ENCODE measurements at places on chromosomes 4 and X.

GRCh38 chr4:1014291-1015167 is 3.1 kb downstream of the FGFRL1 start:
- DNase-seq, result no peak

DNA sequence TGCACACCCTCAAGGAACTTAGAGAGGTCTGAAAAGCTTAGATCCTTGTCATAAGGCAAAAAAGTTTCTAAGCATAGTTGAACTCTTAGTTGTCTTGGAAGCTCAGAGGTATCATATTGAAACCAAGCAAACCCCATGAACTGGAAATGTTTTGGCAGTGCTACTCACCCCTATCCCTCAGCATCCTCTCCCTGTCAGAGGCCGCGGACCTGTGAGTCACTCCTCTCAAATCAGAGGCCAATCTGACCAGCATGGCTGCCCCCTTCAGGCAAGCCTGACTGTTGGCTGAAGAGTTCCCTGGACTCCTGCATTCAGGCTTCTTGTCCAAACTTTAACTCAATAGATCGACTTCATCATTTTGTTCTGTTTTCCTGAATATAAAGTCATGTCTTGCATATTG is 69.4 kb downstream of the KCNIP4 start:
- no peak for DNase-seq

DNA sequence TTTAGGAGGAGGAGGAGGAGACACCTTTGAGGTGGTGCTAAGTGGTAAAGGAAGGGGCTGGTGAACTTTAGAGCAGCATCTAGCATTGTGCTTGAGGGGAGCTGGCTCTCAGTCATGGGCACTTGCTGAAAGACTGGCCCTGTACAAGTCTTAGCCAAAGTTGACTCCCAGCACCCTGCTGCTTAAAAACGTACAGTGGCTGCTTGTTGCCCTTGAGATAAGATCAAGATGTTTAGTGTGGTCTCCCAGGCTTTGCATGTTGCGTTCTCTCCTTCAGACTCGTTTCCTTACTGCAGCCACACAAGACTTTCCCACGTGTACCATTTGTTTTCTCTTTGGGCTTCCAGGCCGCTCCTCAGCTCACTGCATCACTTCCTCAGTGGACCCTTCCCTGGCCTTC is 1.8 kb downstream of the MED28 start:
- no peak for DNase-seq

- peak; percentile 61 for DNase-seq
These were observed 272.8 kb upstream of the EPHA5 start for GRCh38 chr4:65943076-65943475.

DNA sequence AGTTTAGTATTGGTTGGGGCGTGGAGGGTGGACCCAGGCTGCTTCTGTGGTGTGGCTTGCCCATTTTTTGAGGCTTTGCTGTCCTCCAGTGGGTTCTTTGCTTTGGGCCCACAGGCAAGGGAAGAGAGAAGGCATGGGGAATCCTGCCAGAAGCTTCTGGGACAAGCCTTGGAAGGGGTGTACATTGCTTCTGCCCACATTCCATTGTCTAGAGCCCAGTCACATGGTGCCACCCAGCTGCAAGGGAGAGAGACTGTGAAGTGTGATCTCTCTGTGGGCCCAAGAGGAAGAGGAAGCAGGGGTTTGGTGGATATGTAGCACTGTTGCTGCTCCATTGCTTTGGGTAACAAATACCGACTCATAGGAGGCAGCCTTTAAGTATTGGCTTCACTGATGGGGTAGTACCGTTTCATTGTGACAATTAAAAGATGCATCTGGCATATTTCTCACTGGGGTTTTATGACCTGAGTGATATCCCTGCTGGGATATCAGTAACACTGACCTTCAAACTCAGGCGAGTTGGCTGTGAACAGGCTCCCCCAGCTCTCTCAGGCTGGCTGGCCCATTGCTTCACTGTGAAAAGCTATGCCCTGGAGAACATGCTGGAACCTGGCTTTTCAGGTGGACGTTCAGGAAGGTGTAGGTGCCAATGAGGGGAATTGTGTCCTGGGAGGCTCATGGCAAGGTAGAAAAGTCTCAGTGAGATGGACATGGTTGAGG is 85.9 kb downstream of the CLDN34 start:
- no peak for DNase-seq

- no peak for DNase-seq
These were observed 8.8 kb downstream of the PPARGC1A start for GRCh38 chr4:23881052-23881501.

- DNase-seq, result peak; percentile 38
These were observed 638.9 kb upstream of the AGA start for GRCh38 chr4:178081176-178081575.

DNA sequence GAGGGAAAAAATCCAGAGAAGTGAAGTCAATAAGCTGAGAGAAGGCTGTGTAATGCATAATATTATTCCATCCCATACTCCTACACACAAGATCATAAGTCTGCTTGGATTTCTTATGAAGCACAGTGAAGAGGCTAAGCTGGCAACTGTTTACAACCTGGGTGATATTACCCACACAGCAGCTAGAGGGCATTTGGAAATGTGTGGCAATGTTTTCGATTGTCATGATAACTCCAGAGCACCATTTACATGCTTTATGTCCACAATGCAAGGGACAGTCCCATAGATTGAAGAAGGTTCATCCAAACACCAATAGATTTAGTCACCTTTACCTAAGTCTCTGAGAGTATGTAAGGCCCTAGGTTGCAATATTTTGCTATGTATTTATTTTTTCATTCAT is 412.2 kb downstream of the PPP3CA start:
- no peak for DNase-seq

- peak; percentile 3 for DNase-seq
These were observed 404 bp upstream of the GPRASP2 start for GRCh38 chrX:102711872-102712215.

DNA sequence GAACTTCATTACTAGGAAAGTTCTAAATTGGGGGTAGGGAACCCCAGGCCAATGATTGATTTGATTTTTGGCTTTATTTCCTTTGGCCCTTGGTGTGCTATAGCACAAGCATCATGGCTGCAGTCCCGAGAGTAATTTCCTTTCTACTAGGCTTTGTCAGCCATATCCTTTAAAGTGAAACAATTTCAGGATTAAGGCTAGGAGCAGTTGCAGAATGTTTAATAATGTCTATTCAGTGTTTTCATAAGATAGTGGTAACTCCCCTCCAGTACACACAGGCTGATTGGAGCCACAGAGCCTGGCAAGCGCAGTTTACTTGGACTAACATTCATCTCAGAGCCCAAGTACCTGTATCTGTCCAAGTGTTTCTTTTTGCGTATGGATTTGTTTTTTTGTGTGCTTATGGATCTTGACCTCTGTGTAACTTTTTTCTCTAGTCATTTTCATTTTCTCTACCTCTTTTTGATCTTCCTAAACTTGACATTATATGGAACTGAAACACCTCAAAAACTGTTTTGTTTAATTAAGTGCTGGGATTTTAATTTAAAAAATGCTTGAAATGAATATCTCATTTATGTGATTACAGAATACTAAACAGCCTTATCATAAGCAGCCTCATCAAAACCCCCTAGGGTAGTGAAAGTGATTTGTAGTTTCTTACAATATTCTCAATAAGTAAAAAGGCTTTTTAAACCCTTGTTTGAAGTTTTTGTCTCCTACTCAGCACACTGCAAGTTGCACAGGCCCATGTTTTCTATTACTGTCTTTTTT is 7.5 kb downstream of the STIM2 start:
- DNase-seq, result no peak

DNA sequence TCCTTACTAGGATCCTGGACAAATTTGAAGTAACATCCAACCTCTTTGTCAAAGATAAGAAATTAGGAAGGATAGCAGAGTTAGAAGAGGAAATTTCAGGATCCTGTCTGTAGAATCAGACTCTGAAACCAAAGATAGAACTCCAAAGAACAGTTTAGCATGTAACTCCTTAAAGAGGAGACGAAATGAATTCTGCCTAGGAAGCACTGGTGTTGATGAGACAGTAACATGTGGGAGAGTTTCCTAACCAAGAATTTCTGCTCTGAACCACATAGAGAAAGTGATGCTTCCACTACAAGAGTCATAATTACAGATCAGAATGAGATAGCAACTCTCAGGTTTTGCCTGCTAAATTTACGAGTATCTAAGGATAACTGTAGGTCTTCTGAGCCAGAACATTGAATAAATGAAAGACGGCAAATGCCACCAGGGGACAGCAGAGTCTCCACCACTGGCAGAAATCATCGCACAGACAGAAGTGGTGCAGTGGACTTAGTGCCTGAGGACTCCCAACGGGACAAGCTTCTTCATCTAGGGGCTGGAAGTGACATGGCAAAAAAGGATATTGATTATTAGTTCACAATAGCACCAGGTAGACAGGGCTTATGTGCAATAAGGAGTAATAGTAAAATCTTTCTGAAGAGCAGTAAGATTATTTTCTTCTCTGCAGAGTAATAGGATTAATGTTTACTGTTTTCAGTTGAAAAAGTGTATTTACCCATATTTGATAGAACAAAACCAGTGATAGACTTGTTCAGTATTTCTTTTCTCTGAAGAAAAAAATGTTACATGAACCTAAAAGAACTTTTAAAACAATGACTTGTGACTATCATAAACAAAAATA is 6.7 kb upstream of the PPID start:
- DNase-seq, result peak; percentile 62

DNA sequence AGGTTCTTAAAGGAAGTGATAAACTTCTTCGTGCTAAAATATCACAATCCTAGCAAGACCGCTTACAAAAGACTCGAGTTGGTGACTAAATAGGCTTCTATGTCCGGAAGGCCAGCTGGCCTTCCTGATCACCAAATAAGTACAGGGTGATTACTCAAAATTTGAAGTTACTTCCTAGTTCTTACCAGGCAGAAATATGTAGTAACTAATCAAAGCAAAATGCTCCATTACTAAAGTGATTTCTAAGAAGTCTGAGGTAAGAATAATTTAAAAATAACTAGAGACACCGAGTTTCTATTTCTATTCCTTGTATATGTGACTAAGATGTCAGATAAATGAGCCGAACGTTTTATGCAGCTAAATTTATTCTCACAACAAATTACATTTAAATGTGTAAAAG is 62.2 kb downstream of the NSUN7 start:
- no peak for DNase-seq

GRCh38 chr4:168475745-168476144 is 4.5 kb downstream of the DDX60L start:
- DNase-seq, result peak; percentile 11

DNA sequence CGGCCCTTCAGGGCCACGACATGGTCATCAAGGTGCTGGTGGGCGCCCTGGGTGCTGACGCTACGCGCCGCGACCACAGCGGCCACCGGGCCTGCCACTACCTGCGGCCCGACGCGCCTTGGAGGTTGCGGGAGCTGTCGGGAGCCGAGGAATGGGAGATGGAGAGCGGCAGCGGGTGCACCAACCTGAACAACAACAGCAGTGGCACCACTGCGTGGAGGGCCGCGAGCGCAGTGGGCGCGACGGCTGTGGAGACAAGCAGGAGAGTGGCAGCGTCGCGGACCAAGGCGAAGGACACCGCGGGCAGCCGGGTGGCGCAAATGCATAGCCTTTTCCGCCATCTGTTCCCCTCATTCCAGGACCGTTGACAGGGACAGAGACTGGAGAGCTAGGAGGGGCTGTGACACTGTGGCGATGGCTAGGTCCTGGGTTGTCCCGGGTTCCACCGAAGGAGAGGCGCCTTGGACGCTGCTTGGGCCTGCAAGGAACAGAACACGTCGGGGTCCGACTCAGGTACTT is 919 bp downstream of the SOWAHD start:
- DNase-seq, result no peak

- no peak for DNase-seq
These were observed 688.6 kb downstream of the SH3BGRL start for GRCh38 chrX:81890521-81890920.

- DNase-seq, result no peak
These were observed 25.7 kb downstream of the PJA1 start for GRCh38 chrX:69139516-69139915.

- DNase-seq, result no peak
These were observed 8.7 kb upstream of the CDS1 start for GRCh38 chr4:84574069-84574720.

DNA sequence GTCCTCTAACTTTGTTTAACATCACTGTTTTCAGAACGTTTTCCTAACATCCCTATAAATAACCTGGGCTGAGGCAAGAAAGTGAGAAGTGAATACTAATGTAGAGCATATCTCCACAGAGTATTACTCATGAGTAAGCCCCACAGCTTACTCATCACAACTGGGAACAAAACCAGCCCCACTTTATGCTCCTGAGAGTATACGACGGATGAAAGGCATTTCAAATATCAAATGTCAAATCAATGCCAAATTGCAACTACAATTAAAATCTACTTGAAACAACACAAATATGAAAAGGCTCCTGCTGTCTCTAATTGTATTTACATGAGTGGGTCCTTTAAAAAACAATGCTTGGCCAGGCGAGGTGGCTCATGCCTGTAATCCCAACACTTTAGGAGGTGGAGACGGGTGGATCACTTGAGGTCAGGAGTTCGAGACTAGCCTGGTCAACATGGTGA is 41.2 kb downstream of the SH3RF1 start:
- peak; percentile 97 for DNase-seq

GRCh38 chr4:40881096-40881495 is 131.3 kb downstream of the NSUN7 start:
- DNase-seq, result no peak

DNA sequence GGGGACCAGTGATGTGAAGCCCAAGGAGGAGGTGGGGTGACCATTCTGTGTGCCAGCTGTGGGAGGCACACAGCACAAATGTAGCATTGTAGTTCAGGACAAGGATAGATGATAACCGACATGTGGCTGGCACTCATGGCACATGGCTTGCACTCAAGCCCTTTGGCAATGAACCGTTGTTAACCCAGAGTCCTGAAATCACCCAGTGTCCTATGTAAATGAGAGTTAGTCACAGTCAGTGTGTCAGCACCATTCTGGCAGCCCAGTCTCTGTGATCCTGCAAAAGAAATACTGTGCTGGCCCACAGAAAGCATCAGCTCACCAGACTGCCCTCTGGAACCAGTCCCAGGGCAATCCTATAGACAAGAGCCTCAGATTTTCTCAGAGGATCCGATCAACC is 339.3 kb downstream of the MID1IP1 start:
- no peak for DNase-seq

GRCh38 chr4:1771555-1772305 is 21.4 kb upstream of the FGFR3 start:
- DNase-seq, result peak; percentile 15

DNA sequence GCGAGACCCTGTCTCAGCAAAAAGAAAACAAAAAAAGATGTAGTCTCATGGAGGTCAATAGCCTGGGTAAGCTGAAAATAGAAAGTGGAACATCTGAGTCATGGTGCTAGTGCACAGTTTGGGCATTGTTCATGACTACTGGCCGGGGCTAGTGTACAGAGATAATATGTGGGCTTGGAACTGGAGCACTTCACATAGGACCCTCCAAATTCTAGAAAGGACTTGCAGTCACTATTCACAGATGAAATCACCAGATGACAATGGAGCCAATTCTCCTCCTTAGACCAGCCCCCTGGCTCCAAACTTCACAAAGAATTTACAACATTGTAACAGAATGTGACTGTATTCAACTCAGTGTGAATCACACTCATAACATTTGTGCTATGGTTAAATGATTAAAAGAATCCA is 367.8 kb upstream of the SLC7A11 start:
- peak; percentile 74 for DNase-seq

DNA sequence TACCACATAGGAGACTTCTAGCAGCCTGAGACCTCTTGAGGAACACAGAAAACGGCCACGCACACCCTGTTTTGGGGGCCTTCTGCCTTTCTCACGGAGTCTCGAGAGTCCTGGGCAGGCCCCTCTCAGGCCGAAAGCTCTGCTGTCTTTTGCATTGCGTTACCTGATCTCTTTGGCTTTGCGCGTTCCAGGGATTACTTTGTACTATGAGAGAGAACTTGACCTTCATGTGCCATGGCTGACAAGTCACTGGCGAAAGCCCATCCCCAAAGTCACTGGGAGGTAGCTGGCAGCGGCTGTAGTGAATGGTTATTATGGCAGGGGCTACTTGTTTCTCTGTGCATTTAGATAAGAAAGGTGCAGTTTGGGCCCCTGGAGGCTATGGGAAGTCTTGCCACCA is 8.0 kb upstream of the NAT8L start:
- DNase-seq, result no peak
